Stimulated activated CD4-positive, alpha-beta T cell treated with anti-CD3 and anti-CD28 coated beads, Interleukin-15, amount 100 ng/mL, for 1 hour (primary cell): ENCODE measurements at places on chromosomes 7 and 10.
A peak's percentile ranks its signal among the peaks of the same experiment; 100 is the strongest.

- DNase-seq: no peak
Observed at GRCh38 chr7:148665221-148665620, 33.5 kb upstream of the CUL1 start.

DNA sequence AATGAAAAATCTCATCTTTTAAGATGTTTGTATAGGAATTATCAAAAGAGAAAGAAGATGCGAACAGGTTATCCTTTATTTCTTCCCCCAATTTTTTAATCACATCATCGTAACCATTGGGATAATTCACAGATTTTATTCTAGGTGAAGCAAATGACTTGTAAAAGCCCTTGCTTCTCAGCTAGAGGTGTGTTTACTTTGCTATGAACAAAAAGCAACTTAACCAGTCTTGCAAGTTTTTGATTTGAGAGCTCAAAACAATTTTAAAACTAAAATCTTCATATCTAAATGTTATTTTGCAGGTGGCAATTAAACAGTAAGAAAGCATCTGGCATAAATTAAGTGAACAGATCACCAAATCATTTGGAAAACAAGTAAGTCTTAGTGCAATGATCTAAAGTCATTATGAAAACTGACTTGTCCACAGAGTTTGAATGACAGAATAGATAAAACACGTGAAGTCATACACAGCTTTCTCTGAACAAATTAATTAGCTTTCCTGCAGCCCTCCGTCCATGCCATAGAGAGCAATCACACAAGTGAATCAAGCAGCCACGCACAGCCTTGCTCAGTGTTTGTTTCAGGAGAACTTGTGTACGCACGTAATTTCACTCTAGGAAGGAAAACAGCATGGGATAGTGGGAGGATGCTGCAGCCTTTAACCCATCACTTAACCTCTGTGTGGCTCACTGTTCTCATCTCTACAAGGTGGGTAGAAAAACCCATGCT, 85.0 kb upstream of the ZNF800 start:
- no peak for DNase-seq

DNA sequence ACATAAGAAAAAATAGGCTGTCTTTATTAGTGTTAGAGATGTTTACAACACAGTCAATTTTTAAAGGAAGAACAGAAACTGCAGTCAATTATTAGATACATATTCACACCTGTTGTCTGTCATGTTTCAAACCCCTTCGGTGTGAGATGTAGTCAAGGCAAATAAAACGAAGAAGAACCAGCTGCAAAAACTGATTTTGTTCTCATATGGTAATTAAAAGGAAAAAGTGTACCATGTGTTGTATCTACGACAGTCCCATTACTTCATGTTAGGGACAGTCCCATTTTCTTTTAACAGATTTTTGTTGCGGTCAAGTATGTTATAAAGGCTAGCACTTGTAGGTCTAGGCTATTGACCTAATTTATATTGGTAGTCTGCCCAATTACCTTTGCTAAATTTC, 149.4 kb downstream of the LRRN3 start:
- DNase-seq: no peak

DNA sequence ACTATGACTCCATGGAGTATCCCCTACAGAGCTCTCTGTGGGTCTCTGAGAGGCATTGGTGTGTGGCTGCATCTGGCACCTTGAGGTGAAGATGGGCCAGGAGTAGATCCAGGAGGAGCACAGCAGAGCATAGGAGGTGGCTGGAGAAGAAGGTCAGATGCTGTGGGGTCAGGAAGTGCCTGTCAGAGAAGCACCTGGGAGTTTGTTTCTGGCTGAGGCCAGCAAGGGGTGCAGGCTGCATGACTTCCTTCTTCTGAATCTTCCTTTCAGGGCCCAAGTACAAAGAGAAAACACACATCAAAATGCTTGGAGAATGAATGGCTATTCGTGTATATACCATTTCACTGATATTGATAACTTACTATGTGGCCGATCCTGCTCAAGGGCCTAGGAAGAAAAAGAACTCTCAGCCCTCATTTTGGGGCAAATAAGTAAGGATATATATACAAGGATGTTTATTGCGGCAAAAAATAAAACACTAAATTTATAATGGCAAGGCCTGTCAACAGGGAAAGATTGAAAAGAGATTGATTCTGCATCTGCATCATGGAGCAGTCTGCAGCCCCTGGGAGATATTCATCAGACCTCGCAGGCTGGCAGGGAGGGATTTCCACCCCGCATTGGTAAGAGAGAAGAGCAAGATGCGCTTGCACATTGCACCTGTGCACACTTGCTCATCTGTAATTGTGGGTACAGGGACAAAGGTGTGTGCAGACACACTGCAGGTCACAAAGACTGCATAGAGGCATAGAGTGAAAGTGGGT, 39.2 kb downstream of the PTPRE start:
- no peak for DNase-seq

- DNase-seq: no peak
Observed at GRCh38 chr10:86712317-86712707, 44.0 kb downstream of the LDB3 start.

DNA sequence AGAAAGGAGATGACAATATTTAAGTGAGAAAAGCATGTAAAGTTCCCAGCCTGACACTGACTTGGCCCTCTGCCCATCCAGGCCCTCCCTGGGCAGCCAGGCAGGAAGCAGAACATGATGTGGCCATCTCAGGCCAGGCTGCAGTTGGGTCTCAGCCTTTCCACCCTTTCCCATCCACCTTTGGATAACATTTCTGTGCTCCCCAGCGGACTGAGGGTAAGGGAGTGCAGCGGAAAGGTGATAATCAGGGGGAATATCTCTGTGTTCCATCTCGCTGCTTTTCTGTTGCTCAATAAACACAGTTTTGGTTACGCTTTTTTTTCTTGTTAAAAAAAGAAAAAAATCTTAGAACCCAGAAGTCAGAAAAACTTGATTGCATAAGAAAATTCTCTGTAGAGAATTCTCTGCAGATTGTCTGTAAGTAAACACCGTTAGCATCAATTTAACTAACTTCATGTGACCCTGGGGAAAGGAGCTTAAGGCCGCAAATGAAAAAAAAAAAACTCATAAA, 37.2 kb upstream of the TARP start:
- DNase-seq: no peak

DNA sequence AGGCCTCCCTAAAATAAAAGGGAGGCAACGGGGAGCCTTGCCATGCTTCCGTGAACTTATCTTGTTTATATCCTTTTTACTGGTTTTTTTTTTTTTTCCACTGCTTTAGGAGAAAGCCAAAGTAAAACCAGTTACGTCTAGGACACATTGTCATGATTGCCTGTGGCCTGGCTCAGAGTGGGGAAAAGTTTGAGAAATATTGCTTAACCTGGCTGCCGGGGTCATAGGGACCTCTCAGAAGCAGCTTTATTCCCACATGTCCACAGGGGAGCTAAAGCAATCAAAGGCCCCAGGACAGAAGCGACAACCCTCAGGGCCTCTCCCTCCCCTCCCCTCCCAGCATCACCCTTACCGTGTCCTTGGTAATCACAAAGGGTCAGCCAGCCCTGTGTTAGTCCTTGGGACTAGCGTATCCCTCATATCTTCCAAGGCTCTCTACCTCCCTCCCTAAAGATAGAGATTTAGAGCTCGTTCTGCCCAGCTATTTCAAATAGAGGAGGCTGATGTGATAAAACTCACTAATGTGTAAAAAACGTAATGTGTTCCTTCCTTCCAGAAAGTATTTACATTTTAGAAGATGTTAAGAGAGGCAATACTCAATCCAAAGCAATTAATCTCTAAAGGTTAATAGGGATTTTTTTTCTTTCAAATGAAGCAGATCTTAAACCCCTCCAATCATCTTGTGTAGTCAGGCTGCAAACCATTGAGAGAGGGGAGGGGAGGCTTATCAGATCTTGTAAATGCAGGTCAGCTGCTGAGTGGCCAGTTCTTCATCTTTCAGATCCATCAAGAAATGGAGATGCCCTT, 64.8 kb upstream of the PRKAR2B start:
- DNase-seq: no peak

- DNase-seq: peak; percentile 64
Observed at GRCh38 chr7:102425639-102426267, 7.6 kb upstream of the ORAI2 start.

GRCh38 chr7:10860516-10860915, 113.2 kb upstream of the PHF14 start:
- DNase-seq: no peak

- no peak for DNase-seq
Observed at GRCh38 chr7:129615018-129615417, 3.5 kb downstream of the NRF1 start.

DNA sequence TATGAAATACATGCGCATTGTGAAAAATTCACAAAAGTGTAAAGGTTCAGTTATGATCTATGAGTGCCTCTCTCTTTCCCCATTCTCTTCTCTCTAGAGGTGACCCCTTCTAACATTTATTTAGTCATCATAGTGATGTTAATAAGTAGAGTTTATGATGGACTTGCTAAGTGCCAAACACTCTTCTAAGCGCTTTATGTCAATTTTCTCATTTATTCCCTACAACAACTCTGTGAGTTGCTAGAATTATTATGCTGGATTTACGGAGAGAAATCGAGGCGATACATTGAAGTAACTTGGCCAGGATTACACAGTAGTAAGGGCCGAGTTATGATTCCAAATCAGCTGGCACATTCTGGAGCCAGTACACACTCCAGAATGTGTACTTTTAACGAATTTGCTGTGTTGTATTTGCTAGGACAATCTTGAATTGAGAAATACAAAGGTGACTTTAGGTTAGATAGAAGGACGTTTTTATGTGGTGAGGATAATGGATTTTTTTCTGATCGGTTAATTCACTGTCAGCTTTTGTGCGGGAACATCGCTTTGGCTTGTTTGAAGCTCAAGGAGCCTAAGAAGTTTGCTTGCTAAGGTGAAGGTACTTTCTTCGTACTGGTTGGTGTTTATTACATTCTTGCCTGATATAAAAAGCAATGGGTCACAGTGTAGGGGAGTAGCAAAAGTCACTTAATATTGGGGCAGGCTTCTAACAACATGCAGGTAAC, 1.4 kb downstream of the ATRNL1 start:
- no peak for DNase-seq

- no peak for DNase-seq
Observed at GRCh38 chr7:157712666-157713235, 375.9 kb downstream of the DNAJB6 start.

DNA sequence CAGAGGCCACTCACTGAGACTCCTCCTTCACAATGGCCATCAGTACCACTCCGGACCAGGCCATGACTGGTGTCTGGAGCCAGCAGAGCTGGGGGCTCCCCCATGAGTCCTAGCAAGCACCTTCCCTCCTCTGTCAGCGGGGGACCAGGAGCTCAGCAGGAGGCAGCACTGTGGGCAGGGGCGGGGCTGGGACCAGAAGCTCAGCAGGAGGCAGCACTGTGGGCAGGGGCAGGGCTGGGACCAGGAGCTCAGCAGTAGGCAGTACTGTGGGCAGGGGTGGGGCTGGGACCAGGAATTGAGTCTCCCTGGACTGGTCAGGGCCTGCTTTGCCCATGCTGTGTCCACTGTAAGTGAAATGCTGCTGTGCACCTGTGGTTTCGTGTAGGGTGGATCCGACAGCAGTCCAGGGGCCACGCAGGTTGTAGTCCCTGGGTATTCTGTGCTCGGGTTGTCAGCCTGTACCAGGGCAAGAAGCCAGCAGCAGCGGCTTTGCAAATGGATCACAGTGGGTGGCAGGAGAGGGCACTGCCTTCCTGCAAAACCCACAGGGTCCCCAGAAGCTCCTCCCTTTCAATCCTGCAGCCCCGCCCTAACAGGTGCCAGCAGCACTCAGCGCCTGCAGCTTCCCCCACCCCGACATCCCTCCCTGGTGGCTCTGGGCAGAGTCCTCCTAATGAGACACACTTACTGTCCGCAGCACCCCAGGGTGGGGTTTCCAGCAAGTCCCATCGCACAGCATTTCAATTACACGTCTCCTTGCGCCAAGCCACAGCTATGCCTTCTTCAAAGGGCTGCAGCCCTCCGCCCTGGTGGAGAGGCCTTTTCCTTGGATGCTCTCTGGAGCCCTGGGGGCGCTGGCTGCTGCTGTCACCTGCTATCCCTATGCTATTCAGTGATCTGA, 220.5 kb downstream of the TCERG1L start:
- DNase-seq: no peak

DNA sequence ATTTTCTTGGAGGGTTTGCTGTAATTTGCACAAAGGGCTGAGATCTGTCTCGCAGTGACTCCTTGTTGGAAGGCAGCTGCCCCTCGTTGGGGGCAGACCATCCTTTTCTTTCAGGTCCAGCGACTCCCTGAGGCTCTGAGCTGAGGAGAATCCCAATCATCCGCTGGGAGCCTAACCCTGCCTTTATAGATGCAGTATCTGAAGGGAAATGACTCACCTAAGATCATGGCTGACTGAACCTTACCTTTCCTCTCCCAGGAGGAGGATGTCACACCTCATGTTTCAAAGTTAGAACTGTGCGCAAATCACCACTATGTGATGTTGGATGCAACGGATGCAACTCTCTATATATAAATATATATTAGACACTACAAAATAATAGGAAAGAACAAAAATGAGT, 36.4 kb upstream of the MXI1 start:
- DNase-seq: no peak

DNA sequence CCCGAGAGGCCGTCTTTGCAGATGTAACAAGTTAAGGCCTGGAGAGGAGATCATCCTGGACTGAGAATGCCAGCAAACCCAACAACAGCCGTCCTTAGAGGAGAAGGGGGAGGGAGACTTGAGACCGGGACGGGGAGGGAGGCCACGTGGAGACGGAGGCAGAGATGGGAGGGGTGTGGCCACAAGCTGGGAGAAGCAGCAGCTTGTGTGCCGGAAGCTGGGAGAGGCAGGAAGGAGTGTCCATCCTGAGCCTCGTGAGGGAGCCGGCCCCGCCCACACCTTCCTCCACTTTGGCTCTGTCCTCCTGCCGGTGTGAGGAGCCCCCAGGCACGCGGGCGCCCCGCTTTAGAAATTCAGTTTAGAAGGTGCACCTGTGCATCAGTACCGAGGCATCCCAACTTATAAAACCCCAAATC, 95.7 kb downstream of the DNAJB6 start:
- no peak for DNase-seq

DNA sequence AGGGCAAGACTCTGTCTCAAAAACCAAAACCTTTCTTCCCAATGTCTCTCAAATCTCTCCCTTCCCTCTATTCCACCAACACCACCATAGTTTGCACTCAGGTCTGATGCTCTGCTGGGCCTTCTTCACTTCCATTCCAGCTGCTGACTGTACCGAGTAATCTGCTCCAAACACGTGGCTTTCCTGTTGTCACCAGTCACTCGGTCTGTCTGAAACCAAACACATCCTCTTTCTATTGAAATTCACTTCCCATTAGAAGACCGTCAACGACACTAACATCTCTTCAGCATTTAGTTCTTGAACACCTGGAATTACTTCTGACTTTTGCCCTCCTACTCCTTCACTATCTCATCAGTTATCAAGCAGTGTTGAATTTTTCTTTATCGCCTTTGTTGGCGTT, 4.7 kb upstream of the NRF1 start:
- DNase-seq: no peak

GRCh38 chr10:71112138-71112785, 100.1 kb upstream of the UNC5B start:
- no peak for DNase-seq

DNA sequence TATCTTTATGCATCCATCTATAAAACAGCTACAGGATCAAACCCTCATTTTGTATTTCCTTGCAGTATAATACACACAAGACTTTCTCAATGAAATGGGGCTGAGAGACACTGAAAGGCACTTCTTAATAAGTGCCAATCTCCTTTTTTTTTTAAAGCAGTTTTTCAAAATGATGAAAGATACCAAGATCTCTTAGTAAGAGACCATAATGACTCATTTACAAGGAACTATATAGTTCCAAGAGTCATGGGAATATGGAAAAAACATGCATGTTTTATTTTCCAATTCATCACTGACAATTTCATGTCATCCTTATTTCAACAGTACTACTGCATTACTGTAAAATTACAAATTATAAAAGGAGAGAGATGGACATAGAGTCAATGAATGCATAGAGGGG, 973.7 kb downstream of the GATA3 start:
- DNase-seq: no peak
